Fibroblast of gingiva (primary cell): ENCODE measurements at places on chromosomes 12 and 14.

GRCh38 chr12:86735851-86736250 lies 479.7 kb upstream of the MGAT4C start:
- DNase-seq = no peak

DNA sequence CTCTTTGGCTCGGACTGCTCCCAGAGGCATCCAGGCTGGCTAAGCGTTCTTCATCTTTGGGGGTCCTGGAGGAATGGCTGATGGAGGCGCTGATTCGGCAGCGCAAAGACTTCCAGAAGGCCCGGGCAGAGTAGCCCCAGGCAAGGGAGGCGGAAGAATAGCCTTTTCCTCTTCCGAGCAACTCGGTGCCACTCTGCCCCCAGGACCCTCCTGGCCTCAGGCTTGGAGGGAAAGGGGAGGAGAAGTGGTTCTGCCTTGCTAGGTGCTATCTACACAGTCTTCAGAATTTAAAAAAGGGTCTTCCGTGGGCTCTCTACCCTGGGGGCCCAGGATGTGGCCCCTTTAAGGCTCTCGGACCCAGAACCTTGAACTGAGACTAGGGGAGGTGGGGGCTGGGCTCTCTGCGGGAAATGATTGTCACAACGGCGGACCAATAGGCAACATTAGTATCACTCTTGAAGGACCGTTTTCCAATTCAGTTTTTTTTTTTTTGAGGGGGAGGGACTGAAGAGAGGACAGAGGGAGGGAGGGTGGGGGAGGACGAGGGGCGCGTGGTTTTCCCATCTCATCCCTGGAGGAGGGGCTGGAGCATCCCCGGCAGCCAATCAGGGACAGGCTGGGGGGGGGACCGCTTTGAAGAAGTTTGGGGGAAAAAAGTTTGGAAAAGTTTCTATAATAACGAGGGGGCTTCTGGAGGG lies at the start of gene NFATC4:
Gene NFATC4, plus strand, starts transcription at position 671 of the 698 bp plus-strand sequence. CDS start 157 bp downstream, outside the sequence.
- peak; percentile 97 for DNase-seq

GRCh38 chr12:47602325-47602724 lies 103.5 kb downstream of the RPAP3 start:
- DNase-seq = no peak

GRCh38 chr12:66403746-66404145 lies 101.5 kb downstream of the HELB start:
- no peak for DNase-seq

- no peak for DNase-seq
These were observed 169.0 kb upstream of the EEA1 start for GRCh38 chr12:93098077-93098476.

GRCh38 chr12:74365178-74365964 lies 172.3 kb upstream of the ATXN7L3B start:
- DNase-seq = peak; percentile 69

- DNase-seq = peak; percentile 20
These were observed 105.7 kb downstream of the GCH1 start for GRCh38 chr14:54796961-54797360.

DNA sequence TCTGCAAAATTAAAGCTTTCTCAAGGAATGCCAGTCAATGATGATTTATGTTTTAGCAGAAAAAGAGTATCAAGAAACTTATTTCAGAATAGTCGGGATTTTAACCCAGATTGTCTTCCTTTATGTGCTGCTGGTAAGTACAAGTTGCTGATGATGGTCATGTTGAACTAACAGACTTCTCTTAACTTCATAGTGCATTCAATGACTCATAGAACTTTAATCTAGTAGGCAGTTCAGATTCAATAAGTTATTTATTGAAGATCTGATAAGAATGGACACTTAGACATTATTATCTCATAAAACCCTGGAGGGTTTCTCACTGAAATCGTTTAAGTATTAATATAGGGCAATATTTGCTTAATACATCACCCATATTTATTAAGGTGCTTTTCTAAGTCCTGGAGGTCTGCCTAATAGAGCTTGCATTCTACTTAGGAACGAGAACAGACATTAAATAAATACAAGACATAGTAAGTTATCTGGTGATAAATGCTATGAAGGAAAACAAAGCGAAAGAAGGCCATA lies 33.8 kb downstream of the TOGARAM1 start:
- DNase-seq = no peak

GRCh38 chr12:1836854-1837421 lies 16.6 kb downstream of the LRTM2 start:
- DNase-seq = no peak

DNA sequence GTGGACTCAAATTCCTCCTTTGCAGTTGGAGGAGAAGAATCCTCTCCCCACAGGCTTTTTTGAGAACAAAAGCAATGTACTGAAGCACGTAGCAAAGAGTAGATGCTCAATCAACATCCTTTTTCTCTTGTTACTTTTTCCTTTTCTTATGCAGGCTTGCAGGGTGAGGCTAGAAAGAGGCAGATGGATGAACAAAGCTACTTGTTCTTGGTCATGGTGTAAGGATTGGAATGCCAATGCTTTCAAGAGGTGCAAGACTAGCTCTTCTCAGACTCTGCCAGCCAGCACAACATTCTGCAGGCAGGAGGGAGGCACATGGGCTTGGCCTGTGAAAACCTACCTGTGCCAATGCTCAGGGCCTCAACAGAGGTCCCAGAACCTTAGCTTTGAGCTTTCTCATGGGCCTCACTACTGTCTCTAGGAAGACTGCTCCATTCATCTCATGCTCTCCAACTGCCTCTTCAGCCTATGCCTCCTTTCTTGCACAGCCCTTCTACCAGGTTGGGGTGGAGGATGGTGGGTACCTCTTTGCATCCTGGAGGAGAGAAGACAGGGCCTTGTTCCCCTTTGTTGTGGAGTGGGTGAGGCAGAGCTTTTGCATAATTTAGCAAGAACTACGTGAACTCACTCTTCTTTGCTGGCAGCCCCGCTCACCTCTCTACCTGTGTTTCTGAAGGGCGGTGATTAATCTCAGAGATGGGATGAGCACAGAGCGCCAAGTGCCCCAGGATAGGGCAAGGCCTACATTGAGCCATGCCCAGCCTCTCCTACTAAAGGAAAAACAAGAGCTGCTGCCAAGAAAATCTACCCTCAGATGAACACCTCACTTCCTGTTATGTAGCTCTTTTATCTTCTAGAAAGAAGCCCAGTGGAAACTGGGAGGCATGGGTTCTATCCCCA lies 1119.7 kb downstream of the VRK1 start:
- DNase-seq = no peak

GRCh38 chr12:64669270-64669842 lies 59.1 kb downstream of the RASSF3 start:
- DNase-seq = no peak

GRCh38 chr12:102050660-102051430 lies 10.9 kb downstream of the WASHC3 start:
- DNase-seq = no peak

DNA sequence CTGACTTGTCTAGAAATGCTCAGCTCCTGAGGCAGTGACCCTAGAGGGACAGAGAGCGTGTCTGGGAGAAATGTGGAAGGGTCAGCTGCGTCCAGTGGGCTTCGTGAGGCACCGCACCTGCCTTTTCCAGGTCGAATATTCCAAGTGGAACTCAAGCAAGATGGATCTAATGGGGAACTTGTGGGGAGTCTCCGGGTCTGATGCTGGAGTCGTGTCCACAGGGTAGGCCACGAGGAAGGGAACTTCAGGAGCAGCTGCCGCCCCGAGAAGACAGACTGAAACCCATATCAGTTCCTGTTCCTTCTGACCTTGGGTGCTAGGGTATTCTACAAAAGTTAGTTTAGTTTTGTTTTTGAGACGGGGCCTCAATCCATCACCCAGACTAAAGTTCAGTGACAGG lies 67.5 kb downstream of the TNFAIP2 start:
- no peak for DNase-seq

GRCh38 chr12:91732086-91732485 lies 413.6 kb downstream of the BTG1 start:
- peak; percentile 60 for DNase-seq

DNA sequence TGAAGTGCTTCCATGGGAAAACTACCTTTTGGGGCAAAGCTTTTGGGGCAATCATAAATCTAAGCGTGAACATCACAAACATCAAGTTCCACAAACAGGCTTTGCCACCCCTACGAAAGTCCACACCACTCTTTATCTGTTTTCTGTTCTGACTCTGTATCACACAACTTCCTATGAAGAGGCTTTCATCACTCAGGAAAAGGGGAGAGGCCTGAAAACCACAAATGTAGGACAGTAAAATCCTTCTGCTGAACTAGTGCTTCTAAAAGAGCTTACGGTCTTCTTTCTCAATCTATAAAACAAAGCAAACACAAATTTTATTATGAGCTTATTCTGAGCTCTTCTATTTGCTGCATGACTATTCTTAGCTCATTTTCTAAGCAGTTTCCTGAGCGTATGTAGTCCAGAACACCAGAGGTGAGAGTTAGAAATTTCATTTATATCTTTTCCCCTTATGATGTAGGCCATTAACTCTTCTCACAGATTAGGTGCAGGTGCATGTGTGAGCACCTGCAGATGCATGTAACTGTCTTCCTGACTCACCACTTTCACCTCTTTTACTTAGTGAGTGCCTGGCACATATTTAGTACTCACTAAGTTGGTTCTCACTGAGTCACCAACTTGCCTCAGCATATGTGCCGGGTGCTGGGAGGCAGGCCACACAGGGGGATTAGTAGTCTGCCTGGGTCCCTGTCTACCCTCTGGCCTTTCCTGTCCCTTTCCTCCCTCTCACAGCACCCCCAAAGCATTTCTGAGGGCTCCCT lies 32.9 kb upstream of the SYCP3 start:
- DNase-seq = no peak

DNA sequence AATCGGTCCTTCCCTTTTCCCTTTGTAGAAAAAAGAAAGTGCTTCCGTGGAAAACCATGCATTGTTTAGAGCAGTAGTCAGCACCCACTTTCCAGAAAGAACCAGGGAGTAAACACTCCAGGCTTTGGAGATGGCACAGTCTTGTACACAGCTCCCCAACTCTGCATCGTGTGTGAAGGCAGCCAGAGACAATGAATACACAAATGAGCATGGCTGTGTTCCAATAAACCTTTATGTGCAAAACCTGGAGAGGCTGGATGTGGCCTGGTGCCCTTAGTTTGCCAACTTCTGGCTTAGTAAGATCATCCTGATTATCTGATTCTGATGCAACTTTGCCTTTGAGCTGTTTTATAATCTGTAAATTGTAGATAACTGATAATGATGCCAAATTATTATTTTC lies 463.4 kb upstream of the TMEM132C start:
- DNase-seq = no peak

DNA sequence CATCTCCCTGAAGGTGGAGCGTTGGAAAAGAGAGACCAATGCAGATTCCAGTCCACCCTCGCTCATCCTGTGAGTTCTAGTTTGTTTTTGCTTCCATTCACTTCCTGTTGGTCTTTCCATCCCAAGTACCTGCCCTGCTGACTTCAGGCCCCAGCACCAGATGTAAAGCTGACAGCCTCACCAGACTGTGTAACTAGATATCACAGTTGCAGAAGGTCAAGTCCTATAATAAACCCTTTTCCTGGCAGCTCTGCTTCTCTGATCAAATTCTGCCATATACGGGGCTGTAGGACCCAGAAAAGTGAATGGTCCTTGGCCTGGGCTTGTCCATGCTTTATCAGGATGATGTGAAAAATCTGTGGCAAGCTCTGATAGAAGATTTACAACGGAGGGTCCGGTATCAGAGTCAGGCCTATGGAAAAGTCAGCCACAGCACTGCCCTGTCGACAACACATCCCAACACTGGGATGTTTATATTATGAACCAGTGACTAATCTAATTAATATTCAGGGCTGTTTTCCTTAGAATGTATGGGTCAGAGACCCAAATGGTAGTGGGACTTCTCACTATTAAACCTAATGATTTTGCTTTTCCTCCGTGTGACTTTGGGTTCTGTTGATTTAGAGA lies 42.1 kb downstream of the CCDC175 start:
- no peak for DNase-seq

GRCh38 chr14:54818201-54819133 lies 84.2 kb downstream of the GCH1 start:
- peak; percentile 68 for DNase-seq

DNA sequence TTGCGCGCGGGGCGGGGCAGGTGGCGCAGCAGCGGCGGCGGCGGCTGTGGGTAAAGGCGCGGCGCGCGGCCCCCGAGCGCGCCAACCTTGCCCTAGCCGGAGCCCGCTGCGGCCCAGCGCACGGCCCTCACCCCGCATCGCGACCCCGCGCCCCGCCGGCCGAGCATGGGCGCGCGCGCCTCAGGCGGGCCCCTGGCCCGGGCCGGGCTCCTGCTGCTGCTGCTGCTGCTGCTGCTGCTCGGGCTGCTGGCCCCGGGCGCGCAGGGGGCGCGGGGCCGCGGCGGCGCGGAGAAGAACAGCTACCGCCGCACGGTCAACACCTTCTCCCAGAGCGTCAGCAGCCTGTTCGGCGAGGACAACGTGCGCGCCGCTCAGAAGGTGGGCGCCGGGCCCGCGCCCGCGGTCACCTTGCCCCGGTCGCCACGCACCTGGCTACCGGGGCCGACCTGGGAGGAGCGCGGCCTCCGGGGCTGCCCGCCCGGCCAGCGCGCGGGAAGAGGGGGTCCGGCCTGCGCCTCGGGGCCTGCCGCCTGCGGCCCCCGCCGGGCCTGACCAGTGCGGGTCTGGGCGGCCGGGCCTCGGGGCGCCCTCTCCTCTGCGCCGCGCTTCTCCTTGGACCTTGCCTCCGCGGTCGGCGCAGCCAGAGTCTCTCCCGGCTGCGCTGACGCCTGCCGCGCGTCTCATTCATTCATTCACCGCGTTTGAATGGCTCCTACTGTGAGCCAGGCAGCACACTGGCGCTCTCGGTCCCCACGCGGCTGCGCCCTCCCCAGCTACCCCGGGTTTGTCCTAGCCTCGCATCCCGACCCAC lies at the start of gene BRI3BP:
Gene BRI3BP, plus strand, starts transcription at position 20 of the 811 bp plus-strand sequence. Its CDS starts 146 bp downstream, at position 166.
- DNase-seq = peak; percentile 55

GRCh38 chr14:59540852-59541251 lies 35.8 kb downstream of the CCDC175 start:
- DNase-seq = no peak

- DNase-seq = no peak
These were observed 374.9 kb downstream of the GXYLT1 start for GRCh38 chr12:41769810-41770209.

DNA sequence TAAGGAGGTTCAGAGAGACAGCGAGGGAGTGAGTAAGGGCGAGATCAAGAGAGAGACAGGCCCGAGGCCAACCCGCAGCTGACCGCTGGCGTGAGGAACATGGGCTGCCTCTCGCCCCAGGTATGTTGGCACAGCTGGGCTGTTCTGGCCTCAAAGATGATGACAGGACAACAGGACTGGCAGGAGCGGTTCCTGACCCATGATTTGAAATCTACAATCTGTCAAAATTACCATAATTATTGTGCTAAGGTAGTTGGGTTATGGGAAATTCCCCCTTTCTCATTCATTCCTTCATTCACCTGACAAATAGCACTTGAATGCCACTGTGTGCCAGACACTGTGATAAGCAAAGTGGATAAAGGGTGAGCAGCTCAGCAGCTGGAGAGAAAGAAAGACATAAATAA lies 5.1 kb upstream of the ENDOU start:
- peak; percentile 29 for DNase-seq

- DNase-seq = peak; percentile 97
These were observed at the start of gene RDH5 for GRCh38 chr12:55720071-55720564. RDH5 (plus strand) TSS chr12:55720393; CDS start chr12:55721185, 792 bp downstream.

DNA sequence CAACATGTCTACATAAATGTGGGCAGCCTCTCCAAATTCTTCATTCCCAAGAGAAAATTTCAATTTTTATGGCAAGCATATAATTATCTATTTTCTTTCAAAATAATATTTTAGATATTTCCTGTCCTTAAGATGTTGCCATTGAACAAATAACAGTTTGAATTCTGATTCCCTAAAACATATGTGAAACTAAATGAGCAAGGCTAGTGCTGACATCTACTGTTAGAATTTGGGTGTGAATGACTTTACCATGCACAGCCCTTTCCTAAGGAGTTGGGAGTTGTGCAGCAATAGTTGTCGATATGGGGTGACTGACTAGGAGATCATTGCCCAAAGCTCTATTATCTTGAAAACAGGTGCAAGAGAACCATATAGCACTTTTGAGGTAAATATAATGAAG lies 108.2 kb upstream of the SLC38A4 start:
- DNase-seq = peak; percentile 65
